H9 (cell line): ENCODE measurements at places on chromosomes 12 and 14. TPM values are rescaled to one million over a fixed set of nuclear protein-coding genes. Genes with fewer than 3 reads are reported as not detected.
A peak's percentile ranks its signal among the peaks of the same experiment; 100 is the strongest.

Gene SPX
- 0.35 and 0.57 TPM in 2 replicates for total RNA-seq

DNA sequence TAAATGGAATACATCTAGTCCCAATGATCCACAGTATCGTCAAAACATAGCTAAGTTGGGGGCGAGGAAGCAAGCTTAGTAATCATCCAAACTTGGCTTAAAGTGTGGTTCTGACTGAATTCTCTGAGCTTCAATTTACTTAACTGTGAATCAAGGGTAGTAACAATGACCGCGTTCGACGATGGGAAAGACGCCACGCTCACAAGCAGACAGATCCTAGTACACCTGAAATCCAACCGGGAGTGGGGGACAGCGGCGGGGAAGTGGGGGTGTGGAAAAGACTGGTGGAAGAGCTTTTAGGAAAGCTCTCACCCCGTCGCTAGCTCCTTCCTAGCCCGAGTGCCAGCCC is 433 bp downstream of the COX16 start:
- no peak for DNase-seq
- H3K4me3 ChIP-seq = peak overlapping the region; percentile 100
- peak overlapping the region; percentile 26 for H3K27ac ChIP-seq
- H3K36me3 ChIP-seq = no peaks in the 10 kb centered on the region
- H3K27me3 ChIP-seq = no peaks in the 10 kb centered on the region
- no peaks in the 10 kb centered on the region for H3K4me1 ChIP-seq

- no peaks in the 10 kb centered on the region for H3K4me1 ChIP-seq
- H3K27me3 ChIP-seq = peaks cover 8% of the 10 kb centered on the region; the same call in 1 of the 2 replicates
- H3K27ac ChIP-seq = no peak overlapping the region
Observed at GRCh38 chr12:52710730-52711129, 7.4 kb upstream of the KRT77 start.

- DNase-seq = no peak
- no peaks in the 10 kb centered on the region for H3K4me1 ChIP-seq
- no peaks in the 10 kb centered on the region for H3K27me3 ChIP-seq
- no peak overlapping the region for H3K27ac ChIP-seq
Observed at GRCh38 chr14:102980409-102980810, 57.9 kb downstream of the AMN start.

GRCh38 chr14:91897106-91897701 is 29.9 kb upstream of the TC2N start:
- no peaks in the 10 kb centered on the region for H3K27me3 ChIP-seq
- no peak overlapping the region for H3K27ac ChIP-seq
- no peak for DNase-seq
